NCI-H524 treated with DMSO at 0.1 percent for 48 hours (cell line): ENCODE measurements at places on chromosomes 6 and 20.

GRCh38 chr6:3228771-3229565 is 1.5 kb upstream of the TUBB2B start:
- DNase-seq = peak; percentile 35

GRCh38 chr6:71727632-71728294 is 158.6 kb upstream of the RIMS1 start:
- DNase-seq = no peak

- DNase-seq = no peak
These were observed 34.8 kb downstream of the ZC3H12D start for GRCh38 chr6:149449831-149450678.

DNA sequence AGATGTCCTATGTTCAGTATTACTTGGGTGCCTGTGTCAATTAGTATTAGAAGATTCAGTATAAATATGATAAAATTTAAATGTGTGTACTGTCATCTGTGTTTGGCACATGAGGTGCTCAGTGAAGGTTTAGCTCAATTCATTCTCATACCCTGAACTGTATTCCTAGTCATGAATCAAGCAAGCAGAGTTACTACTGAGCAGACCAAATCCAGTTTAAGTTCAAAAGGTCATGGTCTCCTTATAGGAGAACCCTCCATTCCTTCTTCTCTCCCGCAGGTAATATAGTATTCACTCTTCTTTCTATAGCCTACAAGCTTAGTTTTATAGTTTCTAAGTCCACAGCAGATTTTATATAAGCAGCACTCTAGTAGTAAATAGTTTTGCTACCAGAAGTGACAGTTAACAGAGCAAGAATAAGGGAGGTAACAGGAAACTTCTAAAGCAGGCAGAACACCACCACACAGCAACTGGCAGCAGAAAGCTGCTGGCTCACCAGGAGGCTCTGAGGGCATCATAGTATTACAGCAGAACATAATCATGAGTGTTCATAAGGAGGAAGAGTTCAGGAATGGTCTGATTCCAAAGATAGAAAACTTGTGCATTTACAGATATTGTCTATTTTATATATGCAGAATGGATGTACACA is 133.2 kb downstream of the SLC16A10 start:
- no peak for DNase-seq

- DNase-seq = no peak
These were observed 120.1 kb upstream of the TIAM2 start for GRCh38 chr6:154874773-154875592.

DNA sequence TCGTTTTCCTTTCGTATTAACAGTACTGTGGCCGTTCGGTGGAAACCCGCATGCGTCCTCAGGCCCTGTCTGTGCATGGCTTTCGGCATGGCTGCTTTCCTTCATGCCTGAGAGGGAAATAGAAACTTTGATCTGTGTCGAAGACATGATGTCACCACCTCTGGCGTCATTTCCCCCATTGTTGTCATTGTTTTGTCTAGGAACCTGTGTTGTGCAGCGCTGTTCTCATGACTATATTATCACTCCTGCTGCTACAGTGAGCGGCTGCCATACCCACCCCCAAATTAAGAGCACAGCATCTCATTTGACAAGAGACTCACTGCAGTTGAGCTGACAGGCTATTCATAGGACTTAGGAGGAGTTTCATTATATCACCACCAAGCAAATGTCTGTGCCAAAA is 172.3 kb downstream of the TMEM242 start:
- DNase-seq = no peak
